ENCODE measurements at places on chromosomes 3 and 15.

DNA sequence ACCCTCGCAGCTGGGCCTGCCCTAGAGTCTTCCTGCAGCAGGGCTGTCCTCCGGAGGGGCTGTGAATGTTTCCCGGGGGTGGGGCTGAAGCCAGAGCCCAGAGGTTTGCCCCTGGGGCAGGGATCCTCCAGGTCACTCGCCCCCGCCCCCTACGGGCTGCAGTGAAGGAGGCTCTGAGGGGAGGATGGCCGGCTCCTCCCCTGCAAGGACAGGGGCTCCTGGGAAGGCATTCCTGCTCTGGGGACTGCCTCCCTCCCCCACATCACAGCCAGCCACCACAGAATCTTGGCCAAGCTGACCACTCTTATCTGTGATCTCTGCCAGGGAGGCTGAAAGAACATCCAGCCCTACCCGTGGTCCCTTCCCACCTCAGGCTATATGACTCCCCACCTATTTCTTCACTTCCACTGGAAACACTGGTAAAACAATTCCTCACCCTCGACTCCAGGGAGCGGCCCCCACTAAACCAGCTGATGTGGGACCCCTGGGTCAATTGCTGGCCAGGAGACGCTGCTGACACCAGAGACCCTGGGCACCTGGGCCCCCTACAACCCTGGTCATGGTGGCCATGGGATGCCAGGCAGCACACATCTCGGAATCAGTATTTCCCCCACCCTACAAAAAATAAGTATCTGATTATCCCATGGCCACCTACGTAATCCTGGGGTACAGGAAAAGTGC is 66.0 kb downstream of the HMCES start:
- DNase-seq: no peak

GRCh38 chr15:50758712-50759205 is 6.7 kb downstream of the SPPL2A start:
- DNase-seq: no peak

DNA sequence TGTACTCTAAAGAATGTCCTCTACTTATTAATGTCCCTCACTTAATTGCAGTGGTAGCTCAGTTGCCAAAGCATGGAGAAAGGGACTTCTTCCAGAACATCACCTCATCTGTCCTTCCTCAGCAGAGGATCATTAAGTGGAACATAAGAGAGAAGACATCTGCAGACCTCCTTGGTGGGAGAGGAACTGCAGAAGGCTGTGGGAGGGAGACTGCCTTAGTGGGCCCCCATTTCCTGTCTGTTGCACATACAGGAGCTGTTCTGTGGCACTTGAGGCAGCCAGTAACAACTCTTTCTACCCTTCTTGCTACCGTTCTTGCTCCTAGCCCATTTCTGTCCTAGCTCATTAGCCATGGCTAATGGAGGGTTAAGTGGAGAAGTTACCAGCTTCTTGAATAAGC is 33.6 kb downstream of the HPS3 start:
- DNase-seq: no peak

DNA sequence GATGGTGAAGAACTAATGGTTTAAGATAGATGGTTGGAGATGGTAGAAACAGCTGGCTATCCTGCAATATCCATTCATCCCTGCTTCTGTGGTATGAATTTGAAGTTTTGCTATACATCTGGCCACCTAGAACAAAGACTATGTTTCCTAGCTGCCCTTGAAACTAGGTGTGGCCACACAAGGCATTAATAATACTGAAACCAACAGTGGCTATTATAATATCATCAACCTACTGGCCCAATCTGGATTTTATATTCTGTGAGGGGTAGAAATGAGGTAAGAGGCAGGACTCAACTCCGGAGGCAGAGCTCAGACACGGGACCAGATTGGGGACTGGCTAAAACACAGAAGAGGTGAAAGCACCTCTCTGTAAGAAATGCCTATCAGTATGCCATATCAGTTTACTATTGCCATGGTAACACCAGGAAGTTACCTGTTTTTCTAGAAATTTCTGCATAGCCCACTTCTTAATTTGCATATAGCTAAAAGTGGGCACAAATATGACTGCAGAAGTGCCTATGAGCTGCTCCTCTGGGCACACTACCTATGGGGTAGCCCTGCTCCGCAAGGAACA is 8.4 kb downstream of the IFT80 start:
- DNase-seq: no peak

GRCh38 chr15:68218331-68218730 is 11.2 kb downstream of the CLN6 start:
- no peak for DNase-seq

- DNase-seq: no peak
Observed at GRCh38 chr15:35181538-35181937, 96.4 kb upstream of the NANOGP8 start.

Data from stimulated activated CD4-positive, alpha-beta T cell treated with anti-CD3 and anti-CD28 coated beads, Interleukin-15, amount 100 ng/mL, for 1 hour (primary cell).